CD14-positive monocyte (primary cell): ENCODE measurements at places on chromosomes 11 and 22.

DNA sequence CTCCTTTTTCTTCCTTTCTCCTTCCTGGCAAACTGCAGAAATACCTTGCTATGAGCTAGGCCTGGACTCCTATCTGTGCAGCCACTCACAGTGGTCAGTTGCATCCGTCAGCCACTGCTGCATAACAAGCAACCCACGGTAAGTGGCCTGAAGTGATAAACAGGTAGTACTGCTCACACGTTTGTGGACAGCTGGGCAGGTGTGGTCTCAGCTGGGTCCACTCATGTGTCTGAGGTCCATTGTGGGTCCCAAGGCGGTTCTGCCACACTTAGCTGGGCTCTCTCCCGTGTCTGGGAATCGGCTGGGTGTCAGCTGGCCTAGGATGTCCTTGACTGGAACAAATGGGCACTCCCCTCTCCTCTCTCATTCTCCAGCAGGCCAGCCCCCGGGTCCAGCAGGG is 109.3 kb downstream of the BRD1 start:
- no peak for DNase-seq

DNA sequence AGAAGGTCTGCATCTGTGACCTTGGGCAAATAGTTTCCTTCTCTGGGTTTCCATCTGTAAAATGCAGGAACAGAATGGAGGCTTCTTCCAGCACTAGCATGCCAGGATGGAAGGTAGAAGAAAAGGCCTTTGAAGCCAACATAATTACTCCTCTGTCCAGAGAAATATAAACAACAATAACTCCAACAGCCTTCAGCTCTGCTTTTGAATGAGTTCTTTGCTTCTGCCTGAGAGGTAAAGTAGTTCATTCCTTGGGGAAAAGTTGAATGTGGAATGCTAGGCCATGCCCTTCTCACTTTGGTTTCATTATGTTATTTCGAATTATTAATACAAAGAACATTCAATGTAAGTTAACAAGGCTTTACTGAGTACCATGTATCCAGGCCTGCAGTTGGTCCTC is 61.2 kb upstream of the BLID start:
- DNase-seq, result no peak

- no peak for DNase-seq
Measured at GRCh38 chr11:18780329-18780728, 11.3 kb downstream of the PTPN5 start.

- no peak for DNase-seq
Measured at GRCh38 chr11:9604134-9604533, 30.7 kb downstream of the WEE1 start.

- no peak for DNase-seq
Measured at GRCh38 chr11:2221591-2221990, 48.8 kb downstream of the ASCL2 start.

GRCh38 chr11:130655300-130655699 is 206.9 kb downstream of the ADAMTS15 start:
- no peak for DNase-seq

DNA sequence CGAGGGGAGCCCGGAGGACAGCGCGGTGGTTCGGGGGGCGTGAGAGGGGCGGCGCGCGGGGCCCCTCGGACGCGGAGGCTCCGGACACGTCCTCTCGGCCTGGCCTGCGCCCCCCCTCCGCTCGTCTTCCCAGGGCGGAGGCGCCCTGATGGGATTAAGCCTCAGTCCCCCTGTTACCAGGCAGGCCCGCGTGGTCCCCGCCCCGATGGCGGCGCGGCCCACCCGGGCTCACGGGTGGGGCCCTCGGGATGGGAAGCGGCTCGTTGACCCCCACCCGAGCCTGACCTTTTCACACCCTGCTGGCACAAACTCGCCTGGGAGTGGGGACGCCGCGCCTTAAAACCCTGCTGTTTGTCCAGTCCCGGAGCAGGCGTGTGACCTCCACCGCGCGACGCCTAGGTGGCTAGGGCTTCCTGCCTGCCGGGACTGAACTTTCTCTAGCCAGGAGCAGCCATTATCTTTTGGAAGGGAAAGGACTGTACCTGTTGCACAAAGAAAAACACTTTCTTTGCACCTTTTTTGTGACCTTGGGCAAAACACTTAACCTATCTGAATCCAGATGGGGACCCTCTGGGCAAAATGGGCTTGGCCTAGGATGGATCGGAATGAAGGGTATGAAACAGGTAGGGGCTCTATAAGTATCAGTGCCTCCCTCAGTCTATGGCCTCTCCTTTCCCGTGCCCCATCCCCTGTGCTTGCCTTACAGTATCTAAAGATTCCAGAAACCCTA is 1.0 kb downstream of the KIAA1671 start:
- DNase-seq, result no peak

- no peak for DNase-seq
Measured at GRCh38 chr11:58330861-58331260, 28.0 kb downstream of the OR5B17 start.

DNA sequence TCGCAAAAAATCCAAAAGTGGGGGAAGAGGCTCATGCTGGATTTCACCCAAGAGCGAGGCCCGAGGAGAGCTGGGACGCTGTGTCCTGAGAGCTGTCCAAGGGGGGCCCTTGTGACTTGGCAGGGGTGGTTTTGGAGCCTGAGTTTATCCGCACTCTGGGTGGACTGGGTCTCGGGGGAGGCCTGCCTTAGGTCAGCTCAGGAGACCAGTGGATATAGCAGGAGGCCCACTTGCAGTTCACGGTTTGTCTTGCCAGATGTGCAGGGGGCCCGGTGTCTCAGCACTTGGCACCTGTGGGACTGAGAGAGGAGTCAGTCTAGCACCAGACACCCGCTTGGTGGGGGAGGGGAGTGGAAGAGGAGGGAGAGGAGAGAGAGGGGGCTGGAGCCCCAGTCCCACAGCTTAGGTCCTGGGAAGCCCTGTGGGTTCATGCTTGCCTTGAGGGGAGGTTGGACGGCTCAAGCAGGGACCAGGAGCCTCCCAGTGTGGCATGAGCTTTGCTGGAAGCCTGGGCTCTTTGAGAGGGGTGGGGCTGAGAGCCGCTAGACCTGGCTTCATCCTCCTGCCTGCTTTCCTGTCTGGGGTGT is 33.4 kb downstream of the PARVB start:
- no peak for DNase-seq

- DNase-seq, result no peak
Measured at GRCh38 chr22:22789922-22790845, 97.4 kb upstream of the IGLL5 start.

GRCh38 chr22:45923835-45924234 is 53.1 kb downstream of the WNT7B start:
- DNase-seq, result no peak

DNA sequence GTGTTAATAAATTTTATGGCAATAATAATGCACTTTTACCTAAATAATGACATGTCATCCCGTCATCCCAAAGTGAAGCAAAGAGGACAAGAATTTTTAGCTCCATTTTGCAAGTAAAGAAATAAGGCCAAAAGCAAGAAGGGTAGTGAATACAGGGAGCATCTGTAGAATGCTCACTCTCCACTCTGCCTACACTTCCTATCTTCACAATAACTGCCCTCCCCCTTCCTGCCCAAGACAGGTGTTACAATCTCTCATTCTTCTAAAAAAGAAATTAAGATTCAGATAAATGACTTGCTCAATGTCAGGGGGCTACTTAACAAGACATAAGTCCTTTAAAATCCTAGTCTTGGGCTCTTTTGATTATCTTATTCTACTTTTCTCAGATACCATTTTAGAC is 8.9 kb downstream of the RDX start:
- no peak for DNase-seq

DNA sequence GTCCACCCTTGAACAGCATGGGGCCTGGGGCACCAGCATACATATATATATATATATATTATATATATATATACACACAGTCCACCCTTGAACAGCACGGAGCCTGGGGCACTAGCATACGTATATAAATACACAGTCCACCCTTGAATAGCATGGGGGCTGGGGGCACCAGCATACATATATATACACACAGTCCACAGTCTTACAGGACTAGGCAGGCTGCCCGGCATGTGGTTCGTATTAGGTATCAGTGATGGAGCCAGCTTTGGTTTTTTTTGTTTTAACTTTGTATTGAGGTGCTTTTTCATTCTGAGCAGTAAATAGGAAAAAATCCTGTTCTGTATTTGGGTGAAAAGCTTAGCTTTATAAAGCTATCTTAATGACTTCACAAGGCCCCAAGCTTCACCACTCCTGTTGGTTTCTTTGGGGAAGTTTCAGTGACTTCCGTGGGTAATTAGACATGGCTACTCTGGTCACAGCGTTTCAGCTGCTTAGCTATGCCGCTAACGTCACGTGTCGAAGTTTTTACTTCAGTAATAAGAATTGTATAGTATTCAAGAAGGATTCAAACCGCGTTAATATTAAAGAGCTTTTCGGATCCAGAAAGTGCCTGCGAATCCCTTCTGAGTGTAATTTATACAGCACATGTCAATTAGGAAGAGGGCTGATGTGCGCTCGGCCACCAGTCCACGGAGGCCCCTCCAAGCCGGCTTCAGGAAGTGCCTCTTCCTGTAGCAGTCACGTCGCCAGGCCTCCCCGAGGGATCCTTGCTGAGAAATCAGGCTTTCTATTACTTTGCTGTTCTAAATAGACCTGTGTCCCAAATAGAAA is 179.7 kb downstream of the TBC1D22A start:
- peak; percentile 60 for DNase-seq

DNA sequence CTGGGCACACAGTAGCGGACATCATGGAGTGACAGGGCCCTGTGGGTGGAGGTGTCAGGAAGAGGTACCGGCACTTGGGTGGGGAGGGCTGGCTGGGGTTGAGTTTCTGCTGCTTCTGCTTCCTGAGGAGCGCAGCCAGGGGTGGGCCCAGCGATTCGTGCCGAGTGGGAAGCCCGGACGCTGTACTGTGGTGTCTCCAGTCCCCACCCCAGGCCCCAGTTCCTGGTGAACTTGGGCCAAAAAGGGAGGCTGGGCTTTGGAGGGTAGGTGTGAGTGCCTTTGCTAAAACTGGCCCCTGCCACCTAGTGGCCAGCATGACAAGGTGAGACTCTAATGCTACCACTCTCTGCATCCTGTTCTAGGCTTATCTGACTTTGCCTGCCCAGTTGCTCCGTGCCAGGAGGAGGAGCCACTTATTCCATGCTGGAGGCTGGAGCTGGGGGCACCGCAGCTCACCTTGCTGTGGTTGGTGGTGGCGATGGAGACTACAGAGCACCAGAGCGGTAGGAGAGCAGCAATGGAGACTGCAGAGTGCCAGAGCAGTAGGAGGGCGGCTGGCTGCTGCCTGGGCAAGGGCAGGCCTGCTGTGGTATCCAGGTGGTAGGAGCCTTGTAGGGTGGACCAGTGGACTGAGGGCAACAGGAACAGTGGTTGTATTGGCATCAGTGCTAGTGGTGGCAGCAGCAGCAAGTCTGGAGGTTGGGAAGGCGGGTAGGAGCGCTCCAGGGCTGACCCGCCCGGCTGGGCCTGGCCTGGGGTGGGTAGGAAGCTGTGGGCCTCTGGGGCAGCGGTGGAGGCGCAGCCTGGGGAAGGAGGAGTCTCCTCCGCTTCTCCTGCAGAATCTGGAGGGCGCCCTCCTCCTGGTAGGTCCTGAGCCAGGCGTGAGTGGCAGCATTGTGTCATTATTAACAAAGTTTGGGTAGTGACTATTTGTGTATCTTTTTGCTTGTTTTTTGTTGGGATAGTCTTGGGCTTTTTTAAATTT is 2.2 kb upstream of the RFPL2 start:
- peak; percentile 49 for DNase-seq

- no peak for DNase-seq
Measured at GRCh38 chr22:42273855-42274451, 3.5 kb upstream of the TCF20 start.

- DNase-seq, result no peak
Measured at GRCh38 chr11:14361951-14362350, 3.0 kb upstream of the RRAS2 start.

DNA sequence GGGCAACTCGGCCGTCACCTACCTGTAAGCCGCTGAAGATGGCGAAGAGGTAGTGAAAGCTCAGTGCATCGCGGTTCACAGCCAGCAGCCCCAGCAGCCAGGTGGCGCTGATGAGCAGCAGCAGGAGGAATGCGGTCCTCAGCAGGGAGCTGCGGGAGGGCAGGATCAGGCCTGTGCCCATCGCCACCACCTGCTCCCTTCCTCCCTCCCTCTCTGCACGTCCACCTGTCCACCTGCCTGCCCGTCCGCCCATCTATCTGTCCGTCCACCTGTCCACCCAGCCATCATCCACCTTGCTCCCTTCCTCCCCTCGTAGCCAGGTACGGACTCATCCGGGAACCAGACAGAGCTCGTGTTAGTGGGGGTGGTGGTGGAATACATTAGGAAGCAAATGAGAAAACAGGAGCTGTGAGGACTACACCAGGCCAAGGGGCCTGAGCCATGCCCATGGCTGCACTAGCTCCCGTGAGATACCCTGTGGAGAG is 32.2 kb downstream of the TRMU start:
- peak; percentile 23 for DNase-seq

GRCh38 chr11:127252321-127252720 is 251.8 kb upstream of the KIRREL3 start:
- DNase-seq, result no peak

DNA sequence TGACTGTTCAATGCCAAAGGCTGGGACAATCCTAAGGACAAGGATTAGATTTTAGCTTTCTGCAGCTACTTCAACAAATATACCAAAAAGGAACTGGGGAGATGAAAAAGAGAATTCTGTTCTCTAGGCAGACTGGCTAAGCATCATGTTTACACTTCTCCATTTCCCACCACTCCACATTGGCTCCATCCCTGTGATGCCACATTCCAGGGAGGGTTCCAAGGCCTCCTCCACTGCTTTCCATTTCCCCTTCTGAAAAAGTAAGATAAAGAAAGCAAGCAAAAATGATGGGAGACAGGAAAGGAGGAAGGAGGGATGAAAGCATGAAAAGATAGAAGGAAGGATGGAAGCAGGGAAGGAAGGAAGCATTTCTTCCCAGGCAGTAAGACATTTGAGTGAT is 315.8 kb downstream of the BLID start:
- no peak for DNase-seq

DNA sequence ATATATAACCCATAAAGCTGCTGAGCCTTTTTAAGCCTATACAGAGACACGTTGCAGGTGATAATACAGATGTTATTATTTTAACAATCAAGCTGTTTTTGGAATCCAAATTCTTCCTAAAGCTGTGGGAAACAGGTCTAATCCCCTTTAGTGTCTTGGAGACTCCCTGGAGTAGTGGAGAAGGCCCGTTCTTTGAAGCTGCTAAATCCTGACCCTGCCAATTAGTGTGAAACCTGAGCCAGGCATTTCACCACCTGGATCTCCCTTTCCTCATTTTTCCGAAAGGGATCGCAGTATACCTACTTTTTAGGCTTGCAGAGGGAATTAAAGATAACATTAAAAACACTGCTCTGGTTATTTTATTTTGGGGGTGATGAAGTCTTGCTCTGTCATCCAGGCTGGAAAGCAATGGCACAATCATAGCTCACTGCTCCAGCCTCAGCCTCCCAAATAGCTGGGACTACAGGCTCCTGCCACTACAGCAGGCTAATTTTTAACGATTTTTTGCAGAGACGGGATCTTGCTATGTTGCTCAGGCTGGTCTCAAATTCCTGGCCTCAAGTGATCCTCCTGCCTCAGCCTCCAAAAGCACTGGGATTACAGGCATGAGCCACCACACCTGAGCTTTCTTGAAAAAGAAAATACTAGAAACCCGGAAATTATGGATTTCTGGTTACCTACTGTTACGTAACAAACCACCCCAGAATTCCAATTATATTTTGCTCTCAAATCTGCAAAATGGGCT is 1.7 kb upstream of the EIF4ENIF1 start:
- no peak for DNase-seq

GRCh38 chr22:26957897-26958296 is 300.5 kb downstream of the MIAT start:
- DNase-seq, result no peak

- no peak for DNase-seq
Measured at GRCh38 chr11:32172041-32172847, 81.4 kb downstream of the RCN1 start.
